Activated naive CD4-positive, alpha-beta T cell (primary cell): ENCODE measurements at places on chromosomes 11 and 22.
A peak's percentile ranks its signal among the peaks of the same experiment; 100 is the strongest.

GRCh38 chr22:42719133-42719532 lies 1.5 kb downstream of the A4GALT start:
- DNase-seq: no peak

DNA sequence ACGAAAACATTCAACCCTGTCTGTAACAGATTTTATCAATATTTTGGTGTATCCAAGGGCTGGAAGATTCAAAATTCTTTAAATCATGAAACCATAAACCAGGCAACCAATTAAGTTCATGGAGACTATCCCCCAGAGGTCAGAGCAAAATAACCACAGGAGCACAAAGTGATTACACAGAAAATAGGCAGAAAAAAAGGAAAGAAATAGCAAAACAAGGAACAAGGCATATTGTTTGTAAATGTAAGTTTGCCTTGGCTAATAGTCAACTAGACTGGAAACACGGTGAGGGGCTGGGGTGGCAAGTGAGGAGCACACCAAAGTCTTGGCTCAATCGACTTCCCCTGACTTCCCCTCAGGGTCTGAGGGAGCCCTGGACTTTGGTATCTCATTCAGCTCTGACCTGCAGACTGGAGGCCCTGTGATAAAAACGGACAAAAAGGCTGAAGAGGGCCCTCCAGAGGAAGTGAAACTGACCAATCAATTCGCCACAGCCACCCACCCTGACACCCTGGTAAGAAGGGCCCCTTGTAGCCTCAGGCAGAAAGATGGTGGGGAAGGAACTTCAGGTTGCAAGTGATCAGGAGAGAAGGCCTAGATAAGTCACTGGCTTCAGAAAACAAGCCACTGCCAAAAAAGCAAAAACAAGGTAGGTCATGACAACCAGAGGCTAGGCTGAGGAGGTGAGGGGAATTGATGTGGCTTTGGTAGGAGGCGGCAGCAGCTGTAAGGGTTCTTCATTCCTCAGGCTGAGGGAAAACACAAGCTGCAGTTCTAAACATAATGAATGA lies 1.8 kb downstream of the SIK3 start:
- peak; percentile 18 for DNase-seq

- DNase-seq: no peak
Measured at GRCh38 chr11:130999086-130999485, 82.8 kb upstream of the SNX19 start.

- no peak for DNase-seq
Measured at GRCh38 chr22:25182131-25183110, 17.2 kb upstream of the CRYBB3 start.

DNA sequence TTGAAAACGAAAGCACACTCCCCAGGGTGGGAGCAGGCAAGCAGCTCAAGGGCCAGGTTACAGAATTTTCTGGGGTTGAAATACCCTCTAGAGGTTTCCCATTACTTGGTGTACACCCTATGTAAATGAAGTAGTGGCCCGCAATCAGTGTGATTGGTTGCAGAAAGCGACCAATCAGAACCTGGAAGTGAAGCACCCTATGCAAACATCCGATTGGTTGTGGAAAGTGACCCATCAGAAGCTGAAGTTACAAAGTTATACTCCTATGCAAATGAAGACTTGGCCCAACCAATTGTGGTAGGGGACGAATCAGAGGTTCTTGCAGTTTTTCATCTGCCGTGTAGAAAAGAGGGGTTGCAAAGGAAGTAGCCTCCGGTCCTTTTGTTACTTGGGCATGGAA lies 19.2 kb downstream of the PRR5 start:
- DNase-seq: no peak

DNA sequence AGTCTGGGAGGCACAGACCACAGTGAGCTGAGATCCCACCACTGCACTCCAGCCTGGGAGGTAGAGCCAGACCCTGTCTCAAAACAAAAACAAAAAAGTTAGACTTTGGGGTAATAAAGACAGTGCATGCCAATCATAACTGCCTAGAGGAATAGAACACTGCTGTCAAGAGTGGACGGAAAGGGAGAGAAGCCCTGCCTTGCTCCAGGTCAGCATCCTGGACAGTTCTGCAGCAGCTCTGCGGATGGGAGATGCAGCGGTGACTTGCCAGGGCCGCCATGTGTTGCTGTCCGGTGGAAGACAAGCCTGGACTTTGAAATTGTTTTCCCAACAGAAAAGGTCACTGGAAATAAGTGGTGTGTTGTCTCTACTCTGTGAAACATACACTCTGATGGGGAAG lies 618.2 kb downstream of the TBC1D22A start:
- DNase-seq: no peak

GRCh38 chr11:103582351-103582909 lies 454.0 kb upstream of the DDI1 start:
- DNase-seq: no peak

GRCh38 chr11:2361565-2361964 lies 15.5 kb upstream of the CD81 start:
- no peak for DNase-seq

DNA sequence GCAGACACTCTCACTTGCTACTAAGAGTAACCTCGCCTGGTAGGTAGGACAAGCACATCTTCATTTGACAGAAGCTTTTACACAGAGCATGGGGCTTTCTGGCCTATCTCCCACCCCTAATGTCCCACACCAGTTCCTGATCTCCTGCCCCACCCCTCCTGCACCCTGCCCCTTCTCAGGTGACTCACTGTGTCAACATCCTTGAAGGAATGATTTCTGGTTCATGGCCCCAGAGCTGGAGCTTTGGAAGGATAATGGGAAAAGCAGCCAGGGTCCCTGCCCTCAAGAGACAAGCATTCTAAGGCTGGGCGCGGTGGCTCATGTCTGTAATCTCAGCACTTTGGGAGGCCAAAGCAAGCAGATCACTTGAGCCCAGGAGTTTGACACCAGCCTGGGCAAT lies 47.2 kb downstream of the LRFN4 start:
- no peak for DNase-seq

DNA sequence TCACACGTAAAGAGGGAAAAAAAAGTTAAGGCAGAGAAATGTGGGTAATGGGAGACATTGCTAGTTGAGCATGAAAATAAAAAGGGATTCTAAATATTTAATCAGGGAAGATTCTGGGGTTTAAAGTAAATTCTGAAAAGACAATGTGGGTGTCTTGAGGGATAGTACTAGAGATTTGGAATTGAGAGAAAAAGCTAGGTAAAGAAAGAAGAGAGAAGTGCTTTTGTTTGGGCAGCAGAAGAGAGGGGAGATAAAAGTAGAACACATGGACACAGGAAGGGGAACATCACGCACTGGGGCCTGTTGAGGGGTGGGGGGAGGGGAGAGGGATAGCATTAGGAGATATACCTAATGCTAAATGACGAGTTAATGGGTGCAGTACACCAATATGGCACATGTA lies 3.5 kb upstream of the YPEL4 start:
- DNase-seq: no peak

DNA sequence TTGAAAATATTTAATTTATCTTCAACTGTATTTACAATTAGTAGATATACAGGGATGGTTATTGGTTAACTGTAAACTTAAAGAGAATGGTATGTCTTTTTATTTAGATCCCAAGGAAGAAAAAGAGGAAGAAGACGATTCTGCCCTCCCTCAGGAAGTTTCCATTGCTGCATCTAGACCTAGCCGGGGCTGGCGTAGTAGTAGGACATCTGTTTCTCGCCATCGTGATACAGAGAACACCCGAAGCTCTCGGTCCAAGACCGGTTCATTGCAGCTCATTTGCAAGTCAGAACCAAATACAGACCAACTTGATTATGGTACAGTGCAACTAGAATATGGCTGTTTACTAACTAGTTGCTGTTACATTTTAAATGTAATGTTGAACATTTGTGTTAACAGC lies 12.7 kb upstream of the CNTF start:
- DNase-seq: no peak

GRCh38 chr11:95500466-95500865 lies 269.5 kb upstream of the SESN3 start:
- DNase-seq: no peak

DNA sequence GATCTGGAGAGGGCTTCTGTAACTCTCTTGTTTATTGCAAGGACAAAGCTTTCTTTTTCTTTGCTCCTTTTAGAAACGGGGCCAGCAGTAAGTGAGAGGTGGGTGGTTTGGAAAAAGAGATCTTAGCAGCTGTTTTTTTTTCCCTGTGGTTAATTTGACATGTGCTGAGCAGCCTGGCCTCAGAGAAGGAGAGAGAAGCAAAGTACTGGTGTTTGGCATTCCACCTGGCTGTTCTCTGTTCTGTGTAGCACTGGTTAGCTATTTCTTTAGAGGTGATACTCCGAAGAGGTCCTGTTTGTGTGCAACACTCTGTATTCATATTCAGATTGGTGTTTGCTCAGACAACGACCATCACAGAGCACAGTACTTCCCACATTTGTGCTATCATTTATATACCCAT lies 80.8 kb upstream of the SORL1-AS1 start:
- no peak for DNase-seq

DNA sequence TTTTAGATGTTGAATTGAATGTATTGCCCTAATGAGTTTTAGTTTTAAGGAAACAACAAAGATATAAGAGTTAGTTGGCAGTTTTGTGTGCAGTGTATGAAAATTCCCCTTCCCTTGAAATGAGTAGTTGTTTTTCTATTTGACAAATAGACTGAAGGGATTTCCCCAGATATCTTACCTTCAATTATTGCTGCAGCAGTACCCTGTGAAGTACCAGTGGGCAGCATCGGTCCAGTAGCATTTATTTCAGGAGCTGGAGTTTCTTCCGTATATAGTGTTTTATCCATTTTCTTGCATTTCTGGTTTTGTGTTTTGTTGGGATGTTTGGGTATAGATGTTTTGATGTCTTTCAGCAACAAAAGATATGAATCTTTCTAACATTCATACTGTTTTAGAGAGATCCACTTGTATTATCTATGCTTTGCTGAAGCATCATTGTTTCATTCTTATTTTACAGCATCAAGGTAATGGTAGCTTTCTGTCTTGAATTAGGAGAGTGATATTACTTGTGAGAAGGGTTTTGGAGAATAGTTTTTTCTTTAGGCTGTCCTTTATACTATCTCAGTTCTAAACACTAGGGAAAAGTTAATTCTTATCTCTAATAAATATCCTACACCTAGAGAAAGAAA lies 7.4 kb downstream of the KMT2A start:
- no peak for DNase-seq

DNA sequence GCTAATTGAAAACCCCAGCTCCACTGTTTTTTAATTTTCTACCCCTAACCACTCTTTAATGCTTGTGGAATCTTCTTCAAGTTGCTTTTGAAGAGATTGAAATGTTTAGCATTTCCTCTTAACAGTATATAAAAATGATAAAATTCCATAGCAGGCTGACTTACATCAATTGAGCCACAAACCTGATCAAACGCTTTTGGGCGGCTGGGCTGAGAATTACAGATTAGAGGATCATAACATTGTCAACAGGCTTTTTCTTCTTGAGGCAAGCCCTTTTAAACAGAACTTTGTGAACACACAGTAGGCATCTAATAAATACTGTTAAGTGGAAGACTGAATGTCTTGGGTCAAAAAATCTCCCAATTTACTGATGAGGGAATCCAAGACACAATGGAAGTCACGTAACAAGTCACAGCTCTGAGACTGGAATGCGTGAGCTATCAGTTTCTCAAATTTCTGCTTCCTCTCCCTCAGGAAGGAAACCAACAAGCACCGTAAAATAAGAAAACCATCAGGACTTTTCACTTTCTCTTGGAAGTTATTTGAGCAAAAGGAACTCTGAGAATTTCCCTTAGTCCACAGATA lies 50.0 kb upstream of the CCDC89 start:
- DNase-seq: no peak

- DNase-seq: no peak
Measured at GRCh38 chr11:78465169-78465942, 47.7 kb upstream of the GAB2 start.

DNA sequence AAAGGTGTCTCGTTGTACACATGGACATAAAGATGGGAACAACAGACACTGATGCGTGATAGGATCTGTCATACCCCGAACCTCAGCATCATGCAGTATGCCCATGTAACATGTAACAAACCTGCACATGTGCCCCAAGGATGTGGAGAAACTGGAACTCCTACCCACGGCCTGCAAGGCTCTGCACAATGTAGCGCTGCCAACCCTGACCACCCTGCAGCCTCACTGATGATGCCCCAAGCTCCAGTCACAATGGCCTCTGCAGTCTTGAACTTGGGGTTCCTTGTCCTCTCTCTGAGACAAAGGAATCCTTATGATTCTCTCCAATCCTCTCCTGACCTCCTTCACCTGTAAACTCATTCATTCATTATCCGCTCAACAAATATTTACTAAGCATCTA lies 14.2 kb downstream of the LMO1 start:
- no peak for DNase-seq

DNA sequence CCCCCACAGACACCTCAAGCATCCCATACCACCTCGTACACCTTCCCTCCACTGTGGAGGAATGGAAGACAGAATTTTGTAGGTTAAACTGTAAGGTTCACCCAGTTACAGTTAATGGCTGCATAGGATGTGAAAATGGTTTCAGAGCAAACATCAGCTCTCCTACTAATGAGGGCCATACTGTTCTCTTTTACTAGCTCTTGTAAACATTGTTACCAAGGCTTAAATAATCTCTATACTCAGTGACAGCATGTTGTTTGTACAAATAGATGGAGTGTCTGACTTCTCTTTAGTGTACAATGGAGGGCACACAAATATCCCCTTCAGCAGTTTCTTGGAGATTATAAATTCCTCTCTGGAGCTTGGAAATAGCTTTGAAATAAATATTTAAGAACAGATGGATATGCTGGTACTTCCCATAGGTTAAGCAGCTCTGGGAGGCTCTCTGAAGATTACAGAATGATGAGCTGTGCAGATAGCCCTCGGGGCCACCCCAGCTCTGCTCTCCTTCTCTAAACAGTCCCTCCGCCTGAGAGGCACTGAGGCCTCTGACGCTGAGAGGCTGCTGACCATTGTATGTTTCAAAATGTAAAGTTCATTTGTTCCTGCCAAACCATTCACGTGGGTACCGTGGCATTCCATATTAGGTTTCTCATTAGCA lies 25.7 kb downstream of the TTC12 start:
- no peak for DNase-seq

DNA sequence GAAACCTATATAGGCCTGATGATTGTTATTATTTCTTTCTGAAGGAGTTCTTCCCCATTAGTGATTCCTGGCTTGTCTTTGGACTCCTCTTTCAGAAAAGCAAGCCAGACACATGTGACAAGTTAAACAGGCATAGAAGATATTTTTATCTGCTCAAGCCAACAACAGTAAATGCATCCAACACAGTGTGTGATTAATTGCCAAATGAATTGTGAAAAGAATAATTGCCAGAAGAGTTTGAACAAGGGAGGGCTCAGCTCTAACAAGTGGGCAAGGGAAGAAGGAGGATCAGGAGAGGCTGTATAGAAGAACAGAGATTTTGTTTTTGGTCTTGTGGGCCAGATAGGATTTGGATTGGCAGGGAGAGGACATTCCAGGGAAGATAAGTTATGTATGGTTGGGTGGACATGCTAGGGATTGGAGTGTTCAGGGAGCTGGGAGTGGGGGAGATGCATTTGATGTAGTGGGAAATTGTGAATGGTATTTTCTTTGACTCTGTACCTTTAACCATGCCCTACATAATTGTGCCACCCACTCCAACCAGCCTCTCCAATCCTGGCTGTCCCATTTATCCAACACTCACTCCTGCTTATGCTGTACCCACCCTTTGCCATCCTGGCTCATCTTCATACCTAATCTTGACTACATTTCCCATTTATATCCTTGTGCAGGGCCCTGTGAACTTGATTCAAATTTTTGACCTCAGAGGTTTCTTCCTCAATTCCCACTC lies 172.8 kb downstream of the RRAS2 start:
- no peak for DNase-seq

- DNase-seq: no peak
Measured at GRCh38 chr11:69645801-69646492, 5.0 kb downstream of the CCND1 start.
